ENCODE measurements at places on chromosomes 12 and 14. TPM values are rescaled to one million over a fixed set of nuclear protein-coding genes. Genes with fewer than 3 reads are reported as not detected.

Gene MANSC4
- total RNA-seq, result not detected

Gene RBMS2
- 21.3 TPM for total RNA-seq

Gene CLEC4A
- total RNA-seq, result 28.8 TPM

DNA sequence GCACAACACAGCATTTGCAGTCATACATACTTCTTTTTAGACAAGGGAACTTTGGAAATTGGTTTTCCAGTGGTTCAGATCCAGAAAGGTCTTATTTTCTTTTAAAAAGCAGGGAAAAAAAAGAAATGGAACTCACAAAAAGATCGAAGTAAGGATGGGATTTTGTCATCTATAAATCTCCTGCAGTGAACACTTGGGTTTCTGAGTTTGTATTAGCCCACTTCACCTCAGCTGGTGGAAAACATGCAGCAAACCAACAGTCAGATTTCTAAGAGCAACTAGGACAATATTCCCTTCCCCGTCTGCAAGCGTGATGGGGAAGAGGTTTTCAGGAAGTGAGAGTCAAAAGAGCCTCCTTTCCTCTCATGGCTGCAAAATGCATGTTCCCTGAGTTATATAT lies 4.6 kb downstream of the MYF5 start:
- H3K4me1 ChIP-seq, result no peaks in the 10 kb centered on the region
- H3K4me3 ChIP-seq, result no peak overlapping the region
- no peaks in the 10 kb centered on the region for H3K27me3 ChIP-seq

DNA sequence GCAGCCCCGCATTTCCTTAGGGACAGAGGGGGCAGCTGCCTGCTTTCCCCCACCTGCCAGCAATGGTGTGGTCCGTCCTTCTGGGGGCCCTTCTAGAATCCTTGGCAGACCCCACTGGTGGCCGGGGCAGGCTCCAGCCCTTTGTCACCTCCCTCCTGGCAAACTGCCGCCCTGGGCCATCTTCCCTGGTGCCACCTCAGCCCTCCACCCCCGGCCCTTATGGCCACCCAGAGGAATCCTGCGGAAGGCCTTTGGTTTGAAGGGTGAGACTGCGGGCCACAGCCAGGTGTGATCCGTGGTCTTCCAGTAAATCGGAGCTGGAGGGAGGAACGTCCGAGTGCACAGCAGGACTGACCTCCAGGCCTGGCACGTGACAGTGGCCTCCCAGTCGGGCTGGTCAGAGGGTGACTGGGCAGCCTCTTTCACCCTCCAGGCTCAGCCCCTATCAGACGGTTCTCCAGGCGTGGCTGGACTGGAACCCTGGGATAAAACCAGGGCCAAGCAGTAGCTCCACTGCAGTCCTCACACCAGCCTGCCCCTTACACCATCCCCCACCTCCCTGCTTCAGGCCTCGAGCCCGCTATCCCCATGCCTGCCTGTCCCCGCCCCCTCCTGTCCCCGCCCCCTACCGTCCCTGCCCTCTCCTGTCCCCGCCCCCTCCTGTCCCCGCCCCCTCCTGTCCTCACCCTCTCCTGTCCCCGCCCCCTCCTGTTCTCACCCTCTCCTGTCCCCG lies 12.4 kb downstream of the FBRSL1 start:
- no peak overlapping the region for H3K27ac ChIP-seq

DNA sequence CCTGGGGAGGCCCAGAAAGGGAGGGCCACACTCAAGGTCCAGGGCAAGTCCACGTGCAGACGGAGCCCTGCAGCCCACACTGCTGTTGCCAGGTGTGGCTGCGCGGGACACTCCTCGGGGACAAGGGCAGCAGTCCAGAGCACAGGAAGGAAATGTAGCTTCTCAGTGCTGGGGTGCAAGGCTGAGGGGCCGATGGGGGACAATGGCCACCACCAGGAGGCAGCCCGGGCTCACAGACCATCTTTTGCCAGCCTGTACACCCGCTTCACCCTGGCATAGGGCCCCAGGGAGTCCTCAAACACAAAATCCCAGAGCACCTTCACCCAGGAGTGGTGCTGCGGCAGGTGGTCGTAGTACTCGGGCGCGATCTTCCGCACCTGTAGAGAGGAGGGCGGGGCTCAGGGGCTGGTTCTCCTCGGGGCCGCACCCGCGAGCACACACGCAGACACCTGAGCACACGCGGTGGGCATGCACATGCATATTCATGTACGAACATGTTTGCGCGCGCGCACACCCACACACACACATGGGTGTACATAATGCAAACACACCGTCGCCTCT lies 12.8 kb downstream of the DEGS2 start:
- no peak for DNase-seq
- H3K4me3 ChIP-seq, result no peak overlapping the region
- H3K4me1 ChIP-seq, result no peaks in the 10 kb centered on the region
- H3K36me3 ChIP-seq, result peaks cover 4% of the 10 kb centered on the region
- no peaks in the 10 kb centered on the region for H3K27me3 ChIP-seq
- H3K27ac ChIP-seq, result no peak overlapping the region

DNA sequence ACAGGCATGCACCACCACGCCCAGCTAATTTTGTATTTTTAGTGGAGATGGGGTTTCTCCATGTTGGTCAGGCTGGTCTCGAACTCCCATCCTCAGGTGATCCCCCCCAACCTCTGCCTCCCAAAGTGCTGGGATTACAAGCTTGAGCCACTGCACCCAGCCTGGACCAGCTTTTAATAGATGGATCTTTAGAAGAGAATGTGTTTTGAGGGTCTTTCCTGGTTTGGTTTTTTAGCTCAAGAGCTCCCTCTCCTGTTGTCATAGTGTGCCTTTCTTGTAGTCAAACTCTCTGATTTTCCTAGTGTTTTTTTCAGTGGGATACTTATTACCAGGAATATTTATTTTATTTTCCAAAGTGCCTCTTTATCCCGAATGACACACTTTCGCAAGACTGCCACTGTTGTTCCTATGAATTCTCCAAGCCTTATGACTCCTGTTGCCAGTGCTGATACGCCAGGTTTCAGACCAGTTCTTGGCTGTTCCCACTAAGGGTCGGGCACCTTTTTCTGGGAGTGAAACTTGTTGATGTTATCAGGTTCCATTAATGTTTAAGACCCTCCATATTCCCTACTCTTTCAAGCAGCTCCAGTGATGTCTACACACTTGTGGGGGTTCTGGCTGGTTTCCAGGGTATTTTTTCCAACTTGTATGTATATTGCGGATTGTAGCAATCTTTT lies 31.5 kb upstream of the LIMA1 start:
- H3K36me3 ChIP-seq, result no peaks in the 10 kb centered on the region
- no peak overlapping the region for H3K27ac ChIP-seq
- no peak for DNase-seq
- H3K4me1 ChIP-seq, result no peaks in the 10 kb centered on the region
- H3K4me3 ChIP-seq, result no peak overlapping the region

Measured in ascending aorta (tissue), 2 donors.